ENCODE measurements at places on chromosomes 6 and 20.

DNA sequence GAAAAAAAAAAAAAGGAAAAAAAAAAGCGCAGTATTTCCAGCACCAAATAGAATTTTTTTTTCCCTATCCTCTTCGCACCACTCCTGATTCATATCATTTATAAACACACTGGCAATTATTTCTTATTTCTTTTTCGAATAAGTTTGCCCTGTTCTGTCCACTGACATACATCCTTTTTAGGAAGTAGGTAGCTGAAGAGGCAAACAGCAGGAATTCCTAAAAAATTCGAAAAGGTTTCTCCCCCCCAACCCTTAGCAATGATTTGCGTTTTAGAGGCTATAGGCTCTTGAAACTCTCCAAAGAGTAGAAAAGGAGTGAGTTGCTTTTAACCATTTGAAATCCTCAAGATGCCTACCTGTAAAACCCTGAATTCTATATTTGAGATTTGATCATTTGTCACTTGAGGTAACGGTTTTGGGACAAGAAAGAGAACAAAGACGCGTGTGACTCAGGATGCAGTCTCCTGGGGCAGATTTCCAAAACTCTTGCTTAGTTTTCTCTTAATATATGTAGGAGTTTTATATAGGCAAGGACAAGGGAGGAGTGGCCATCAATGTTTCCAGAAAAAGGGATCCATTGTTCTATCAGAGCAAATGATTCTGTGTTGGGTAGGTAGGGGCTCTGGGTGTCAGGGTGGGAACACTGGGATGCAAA, 531 bp upstream of the CCN2 start:
- DNase-seq = no peak

- no peak for DNase-seq
Measured at GRCh38 chr20:21796059-21796458, 90.6 kb downstream of the PAX1 start.

DNA sequence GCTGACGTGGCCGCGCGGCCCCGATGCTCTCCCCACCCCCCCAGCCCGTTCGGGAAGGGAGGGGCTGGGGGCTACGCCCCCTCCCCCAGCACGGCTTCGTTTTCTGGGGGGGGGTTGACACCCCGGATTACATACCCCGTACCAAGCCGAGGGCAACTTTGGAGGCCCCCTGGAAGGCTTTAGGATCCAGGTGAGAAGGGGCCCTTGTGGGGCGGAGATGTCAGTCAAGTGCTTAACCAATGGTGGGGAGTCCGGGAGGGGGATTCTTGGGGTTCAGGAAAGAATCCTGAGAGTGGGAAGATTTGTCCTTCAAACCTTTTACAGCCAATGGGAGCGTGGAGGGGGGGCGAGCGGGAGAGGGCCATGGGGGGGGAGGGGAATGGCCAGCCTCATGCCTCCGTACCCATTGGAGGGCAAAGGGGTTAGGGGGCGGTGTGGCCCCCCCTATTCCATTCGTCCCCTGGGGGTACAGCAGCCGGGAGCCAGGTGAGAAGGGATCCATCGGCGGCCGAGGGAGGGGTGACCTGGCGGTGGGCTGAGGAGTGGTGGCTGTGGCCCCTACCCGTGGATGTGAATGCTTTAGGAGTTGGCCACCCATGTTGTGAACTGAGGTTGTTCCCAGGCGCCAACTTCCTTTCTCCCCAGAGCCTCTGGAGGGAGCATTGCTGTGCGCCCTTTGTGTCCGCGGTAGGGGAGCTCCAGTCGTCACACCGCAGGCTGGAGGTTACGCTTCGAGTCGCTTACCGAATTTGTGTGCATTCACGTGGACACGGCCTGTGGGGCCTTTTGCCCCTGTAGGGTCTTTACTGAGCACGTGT, 682 bp downstream of the BRD2 start:
- peak; percentile 91 for DNase-seq

DNA sequence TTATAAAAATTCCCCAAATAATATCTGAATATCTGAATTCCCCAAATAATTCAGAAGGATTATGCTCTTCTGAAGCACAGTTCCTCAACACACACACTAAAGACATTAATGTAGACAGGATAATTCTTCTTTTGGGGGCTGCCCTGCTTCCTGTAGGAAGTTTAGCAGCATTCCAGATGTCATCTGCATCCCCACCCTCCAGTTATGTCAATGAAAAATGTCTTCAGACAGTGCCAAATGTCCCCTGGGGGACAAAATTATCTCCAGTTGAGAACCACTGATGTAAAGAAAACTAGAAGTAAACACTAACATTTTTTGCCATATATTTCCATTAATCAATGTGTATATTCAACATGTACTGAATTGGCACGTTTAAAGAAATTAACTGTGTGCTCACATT, 25.9 kb upstream of the NAA20 start:
- DNase-seq = no peak

DNA sequence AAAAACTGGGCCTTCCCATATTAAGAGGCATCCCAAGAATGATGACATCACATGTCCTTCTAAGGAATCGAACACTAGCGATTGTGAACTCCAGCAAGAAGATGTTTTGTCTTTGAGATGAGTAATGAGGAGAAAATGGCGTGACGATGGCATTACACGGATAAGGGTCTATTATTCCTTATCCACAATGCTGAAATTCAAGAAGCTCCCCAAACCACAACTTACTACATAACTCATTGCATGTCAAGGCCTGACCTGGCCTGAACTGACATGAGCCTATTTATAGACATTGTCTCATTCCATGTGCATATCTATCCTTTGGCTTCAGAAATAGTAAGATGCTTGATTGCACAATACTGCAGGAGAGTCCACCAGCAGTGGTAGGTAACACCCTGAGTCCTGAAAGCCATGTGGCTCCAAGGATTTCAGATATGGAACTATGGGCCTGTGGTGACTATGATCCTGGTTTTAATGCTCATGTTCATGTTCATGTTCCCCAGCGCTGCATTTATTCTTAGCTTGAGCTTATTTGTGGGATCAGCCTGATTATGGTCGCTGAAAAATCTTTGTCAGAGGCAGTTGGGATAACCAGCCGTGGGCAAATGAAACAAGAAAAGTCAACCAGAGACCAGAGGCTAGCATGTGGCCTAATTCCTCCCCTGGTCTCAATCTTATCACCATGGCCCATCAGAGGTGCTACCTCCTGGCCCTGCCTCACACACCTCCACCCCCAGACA, 183.2 kb upstream of the JARID2 start:
- DNase-seq = no peak

GRCh38 chr6:169232507-169232931, 21.1 kb downstream of the THBS2 start:
- no peak for DNase-seq

DNA sequence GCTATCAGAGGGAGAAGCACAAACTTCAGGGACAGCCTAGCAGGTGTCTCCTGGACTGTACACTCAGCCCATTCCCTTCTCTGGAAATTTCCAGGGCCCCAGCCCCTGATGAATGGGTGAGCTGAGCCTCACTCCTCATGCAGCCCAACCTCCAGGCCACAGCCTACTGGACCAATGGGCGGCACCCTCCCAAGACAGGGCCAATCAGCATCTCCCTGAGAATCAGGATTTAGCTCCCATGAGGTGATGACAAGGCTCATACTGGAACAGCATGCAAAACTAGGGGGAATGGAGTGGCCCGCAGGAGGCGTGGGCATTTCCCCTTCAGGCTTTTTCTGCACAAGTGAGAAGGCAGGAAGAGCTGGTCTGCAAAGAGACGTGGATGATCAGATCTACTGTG, 29.0 kb downstream of the NFATC2 start:
- DNase-seq = no peak

GRCh38 chr6:68317366-68317765, 317.7 kb upstream of the ADGRB3 start:
- no peak for DNase-seq

DNA sequence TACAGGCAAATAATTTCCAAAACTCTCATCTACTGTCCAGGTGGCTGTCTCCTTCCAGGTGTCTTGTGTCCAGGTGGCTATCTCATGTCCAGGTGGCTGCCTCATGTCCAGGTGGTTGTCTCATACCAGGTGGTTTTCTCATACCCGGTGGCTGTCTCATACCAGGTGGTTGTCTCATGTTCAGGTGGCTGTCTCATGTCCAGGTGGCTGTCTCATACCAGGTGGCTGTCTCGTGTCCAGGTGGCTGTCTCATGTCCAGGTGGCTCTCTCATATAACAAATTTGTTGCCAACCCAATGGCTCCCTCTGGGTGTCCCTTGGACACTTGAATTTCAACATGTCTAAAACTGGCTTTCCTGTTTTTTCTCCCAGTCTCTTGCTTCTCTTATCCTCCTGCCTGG, 14.3 kb upstream of the SLC22A3 start:
- no peak for DNase-seq

GRCh38 chr6:123393331-123393730, 243.4 kb downstream of the TRDN start:
- peak; percentile 62 for DNase-seq

DNA sequence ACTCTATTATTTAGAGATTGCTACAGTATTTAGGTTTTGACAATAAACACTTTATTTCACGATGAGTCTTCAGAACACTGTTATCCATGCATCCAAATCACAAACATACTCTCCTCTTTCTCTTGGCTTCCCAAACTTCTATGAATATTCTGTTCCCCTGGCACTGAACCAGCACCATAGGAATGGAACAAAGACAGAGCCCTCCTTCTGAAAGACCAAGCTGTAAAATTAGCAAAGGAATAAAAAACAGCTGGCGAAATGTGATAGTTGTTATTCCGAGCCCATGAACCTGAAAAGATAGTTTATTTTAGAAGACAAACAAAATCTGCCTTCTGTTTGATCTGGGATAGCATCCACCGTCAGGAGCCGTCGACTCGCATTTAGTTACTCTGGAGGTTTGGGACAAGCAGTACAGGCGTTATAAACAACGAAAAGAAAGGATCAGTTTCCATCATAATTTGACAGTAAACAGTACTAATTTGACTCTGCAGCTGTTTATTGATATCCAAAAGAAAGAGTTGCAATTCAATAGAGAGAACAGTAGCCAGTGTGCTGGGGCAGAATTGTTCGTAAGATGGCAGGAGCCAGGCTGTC, 161.4 kb downstream of the CLIC5 start:
- DNase-seq = peak; percentile 75

- no peak for DNase-seq
Measured at GRCh38 chr6:156438350-156438923, 338.7 kb upstream of the ARID1B start.

DNA sequence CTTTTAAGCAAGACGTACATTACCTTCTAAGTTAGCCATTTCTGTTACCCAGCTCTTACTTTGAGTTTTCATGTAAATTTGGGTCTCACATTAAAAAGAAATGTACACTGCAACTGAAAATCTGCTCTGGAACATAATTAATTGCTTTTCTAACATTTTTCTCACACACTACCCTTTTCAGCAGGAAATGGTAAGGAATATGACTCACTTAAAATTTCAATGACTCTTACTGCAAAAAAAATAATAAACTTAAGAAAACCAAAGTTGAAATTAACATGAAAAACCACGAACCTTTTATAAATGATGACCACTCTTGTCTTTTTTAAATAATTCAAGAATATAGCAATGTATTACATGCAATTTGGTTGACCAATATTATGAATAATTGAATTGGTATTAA, 1.3 kb downstream of the CGA start:
- no peak for DNase-seq

DNA sequence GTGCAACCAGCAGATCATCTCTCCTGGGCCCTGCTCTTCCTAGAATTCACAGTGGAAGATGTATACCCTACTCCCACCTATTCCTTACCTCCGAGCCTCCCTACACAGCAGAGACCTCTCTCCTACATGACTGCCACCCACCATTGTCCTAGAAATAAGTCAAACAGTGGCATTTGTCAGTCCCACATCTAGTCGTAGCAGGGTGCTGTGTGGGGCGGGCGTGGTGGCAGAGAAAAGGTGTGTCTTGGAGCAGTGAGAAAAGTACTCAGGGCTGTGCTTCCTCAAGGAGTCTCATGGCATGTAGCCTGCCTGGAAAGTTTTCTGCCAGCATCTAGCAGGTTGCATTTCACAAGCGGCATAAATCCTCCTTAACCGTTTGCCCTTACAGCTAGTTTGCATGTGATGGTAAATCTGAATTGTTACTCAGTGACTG, 59.4 kb upstream of the PTGIS start:
- no peak for DNase-seq

DNA sequence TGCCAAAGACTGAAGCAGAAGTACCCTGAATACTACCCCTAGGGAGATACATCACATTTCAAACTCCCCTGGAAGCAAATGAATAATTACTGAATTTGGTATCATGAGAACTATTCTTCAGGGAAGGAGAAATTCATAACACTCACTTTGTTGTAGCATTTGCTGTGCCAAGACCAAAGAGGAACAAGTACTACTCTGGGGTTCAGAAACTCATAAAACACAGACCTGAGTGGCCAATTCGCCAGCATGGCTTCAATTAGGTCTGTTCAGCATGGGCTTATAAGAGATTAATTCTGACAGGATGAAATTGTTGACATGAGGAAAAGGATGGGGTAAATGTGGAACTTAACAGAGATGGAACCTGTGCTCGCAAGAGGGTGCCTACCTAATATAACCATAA, 6.5 kb downstream of the ELOVL5 start:
- DNase-seq = no peak

- DNase-seq = no peak
Measured at GRCh38 chr6:6125495-6125894, 118.8 kb upstream of the NRN1 start.

DNA sequence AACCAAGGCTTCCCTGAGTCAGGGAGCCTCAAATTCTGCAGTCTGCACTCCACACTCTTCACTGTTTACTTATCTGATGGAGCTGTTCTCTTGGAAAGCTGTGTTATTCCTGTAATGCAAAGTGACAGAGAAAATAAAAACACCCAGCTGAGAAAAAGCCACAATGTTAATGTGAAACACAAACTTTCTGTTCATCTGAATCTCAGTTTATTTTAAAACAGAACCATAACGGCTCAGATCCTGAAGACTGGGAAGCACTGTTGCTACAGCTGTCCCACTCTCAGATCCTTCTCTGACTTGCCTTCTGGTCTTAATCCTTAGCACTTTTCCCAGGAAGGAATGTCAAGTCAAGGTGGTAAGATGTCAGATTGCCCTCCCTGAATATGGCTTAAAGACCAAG, 736.6 kb downstream of the DHX35 start:
- DNase-seq = no peak

DNA sequence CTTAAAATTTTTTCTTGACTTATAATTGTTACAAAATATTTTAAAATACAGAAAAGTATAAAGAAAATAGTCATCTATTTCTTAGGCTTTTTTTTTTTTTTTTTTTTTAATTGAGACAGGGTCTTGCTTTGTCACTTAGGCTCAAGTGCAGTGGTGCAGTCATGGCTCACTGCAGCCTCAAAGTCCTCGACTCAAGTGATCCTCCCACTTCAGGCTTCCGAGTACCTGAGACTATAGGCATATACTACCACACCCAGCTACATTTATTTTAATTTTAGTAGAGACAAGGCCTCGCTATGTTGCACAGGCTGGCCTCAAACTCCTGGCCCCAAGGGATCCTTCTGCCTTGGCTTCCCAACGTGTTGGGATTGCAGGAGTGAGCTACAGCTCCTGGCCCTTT, 5.3 kb upstream of the ACAT2 start:
- DNase-seq = no peak

DNA sequence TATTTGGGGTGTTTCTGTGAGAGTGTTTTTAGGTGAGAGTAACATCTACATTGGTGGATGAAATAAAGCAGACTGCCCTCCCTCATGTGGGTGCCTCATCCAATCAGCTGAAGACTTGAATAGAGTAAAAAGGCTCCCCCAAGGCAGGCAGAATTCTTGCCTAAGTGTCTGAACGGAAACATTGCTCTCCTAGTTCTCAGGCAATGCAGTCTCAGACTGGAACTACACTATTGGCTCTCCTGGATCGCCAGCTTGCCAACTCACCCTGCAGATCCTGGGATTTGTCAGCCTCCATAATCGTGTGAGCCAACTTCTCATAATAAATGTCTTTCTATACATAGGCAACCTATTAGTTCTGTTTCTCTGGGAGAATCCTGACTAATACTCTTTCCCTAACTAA, 5.5 kb upstream of the TMEM170B start:
- no peak for DNase-seq
